ENCODE measurements at places on chromosomes 11 and 22.
A peak's percentile ranks its signal among the peaks of the same experiment; 100 is the strongest.

DNA sequence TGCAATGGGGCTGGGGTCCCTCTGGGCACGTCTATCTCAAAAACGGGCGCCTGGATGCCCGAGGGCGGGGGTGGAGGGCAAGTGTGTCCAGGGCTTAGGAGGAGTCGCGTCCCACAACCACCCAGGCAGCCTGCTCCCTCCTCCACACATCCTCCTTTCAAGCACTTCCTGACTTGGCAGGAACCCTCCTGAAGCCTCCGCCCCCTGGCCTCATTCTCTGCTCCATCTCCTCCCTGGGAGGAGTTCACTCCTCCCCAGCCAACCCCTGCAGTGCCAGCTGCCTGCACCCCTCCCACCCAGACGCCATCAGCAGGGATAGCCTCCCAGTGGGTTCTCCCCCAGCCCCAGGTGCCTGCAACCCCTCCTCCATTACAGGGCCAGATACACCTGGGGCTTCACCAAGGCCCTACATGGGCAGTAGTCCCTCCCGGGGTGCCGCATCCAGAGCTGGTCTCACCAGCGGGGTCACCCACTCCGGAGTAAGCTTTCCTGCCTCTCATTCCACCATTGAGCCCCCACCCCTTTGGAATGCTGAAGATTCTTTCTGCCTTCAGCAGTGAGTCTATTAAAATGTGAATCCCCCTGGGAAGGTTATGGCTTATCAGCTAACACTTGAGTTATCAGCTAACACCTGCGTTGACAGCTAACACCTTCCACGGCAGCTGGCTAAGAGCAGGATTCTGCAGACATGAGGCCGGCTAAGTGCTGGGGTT is 24.4 kb downstream of the RTN4R start:
- peak; percentile 83 for DNase-seq

DNA sequence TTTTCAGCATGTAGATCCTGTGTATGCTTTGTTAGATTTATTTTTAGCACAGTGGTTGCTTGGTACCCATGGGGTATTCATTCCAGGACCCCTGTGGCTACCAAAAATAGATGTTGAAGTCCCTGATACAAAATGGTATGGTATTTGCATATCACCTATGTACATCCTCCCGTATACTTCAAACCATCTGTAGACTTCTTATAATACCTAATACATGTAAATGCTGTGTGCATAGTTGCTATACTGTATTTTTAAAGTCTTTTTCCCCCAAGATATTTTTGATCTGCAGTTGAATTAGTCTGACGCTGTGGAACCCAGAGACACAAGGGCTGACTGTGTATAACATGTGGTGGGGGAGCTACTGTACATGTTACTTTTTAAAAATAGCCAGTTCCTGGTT is 101.1 kb downstream of the ATXN10 start:
- no peak for DNase-seq

GRCh38 chr22:29093030-29093429 is 20.2 kb downstream of the KREMEN1 start:
- no peak for DNase-seq

- DNase-seq, result no peak
These were observed 15.2 kb downstream of the POLR2F start for GRCh38 chr22:37968452-37969251.

- no peak for DNase-seq
These were observed 8.4 kb upstream of the MMP12 start for GRCh38 chr11:102883141-102883540.

- DNase-seq, result no peak
These were observed 27.2 kb downstream of the SHANK3 start for GRCh38 chr22:50699756-50700386.

DNA sequence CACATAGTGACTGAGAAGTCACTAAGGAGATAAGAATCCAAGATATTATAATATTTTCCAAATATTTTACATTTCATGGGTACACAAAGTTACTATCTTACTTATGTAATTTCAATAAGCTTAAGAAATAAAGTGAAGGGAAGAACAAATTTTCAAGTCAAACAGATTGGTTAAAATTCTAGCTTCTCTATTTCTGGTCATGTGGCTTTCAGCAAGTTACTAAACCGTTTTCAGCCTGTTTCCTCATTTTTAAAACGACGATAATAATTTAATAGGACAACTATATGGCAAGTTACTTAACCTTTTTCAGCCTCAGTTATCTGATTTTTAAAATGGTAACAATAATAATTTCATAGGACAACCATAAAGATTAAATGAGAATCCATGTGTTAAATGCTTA is 15.6 kb downstream of the DCUN1D5 start:
- DNase-seq, result no peak

DNA sequence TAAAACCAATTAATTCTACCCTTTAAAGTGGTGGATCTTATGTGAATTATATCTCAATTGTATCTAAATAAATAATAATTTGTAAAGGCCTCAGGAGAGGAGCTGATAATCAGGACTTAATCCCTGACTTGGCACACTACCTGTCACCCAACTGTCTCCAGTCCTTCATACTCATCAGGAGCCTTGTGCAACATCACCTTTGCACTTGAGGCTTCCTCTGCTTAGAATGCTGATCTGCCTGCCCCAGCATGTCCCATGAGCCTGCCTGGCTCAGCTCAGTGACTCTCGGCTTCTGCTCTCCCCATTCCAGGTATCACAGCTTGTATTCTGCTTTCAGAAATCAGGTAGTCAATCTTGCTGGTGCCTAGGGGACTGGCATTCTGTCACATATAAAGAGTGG is 43.9 kb upstream of the PRODH start:
- no peak for DNase-seq

DNA sequence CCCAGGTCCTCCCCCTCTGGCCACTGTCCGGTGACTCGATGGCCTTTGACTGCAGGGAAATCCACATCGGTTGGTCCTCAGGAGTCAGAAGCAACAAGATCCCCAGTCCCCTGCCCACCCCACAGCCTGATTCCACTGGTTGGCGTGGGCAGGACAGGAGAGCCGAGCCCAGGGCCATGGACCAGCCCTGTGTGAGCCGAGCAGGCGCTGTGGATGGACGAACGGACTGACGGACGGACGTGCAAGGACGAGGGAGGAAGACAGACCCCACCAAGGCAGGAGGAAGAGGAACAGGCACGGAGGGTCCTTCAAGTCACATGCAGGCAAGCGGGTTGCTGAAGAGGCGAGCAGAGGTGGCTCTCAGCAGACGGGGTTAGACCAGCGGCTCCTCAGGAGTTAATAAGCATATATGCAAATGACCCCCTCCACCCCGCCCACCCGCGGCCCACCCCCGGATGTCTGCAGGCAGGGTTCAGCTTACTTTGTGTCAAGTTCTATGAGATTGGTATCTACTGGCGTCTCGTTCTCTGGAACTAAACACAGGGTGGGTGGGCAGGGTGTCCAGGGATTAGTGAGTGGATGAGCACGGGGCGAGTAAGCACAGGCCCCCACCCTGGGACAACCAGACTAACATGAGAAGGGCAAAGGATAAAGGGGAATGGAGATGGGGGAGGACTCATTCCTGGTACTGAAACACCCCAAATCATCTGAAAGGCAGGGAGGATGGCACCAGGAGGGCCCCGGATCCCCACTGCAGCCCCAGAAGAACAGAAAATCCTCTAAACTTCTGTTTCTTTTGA is 26.8 kb downstream of the TPBGL start:
- DNase-seq, result no peak

GRCh38 chr11:124081483-124081882 is 33.8 kb upstream of the VWA5A start:
- DNase-seq, result no peak

DNA sequence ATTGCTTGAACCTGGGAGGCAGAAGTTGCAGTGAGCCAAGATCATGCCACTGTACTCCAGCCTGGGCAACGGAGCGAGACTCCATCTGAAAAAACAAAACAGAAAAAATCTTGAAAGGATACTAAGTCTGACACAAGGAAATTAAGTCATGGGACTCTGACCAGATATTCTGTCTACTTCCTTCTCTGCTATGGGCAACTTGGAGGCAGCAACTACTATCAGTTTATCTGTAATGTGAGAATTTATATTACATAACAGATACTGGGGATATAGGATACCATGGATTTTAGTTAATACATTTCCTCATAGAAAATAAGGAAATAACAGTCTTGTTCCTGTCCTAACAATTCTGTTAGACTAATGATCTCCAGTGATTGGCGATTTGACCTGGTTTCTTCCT is 1.6 kb upstream of the SGSM3 start:
- no peak for DNase-seq

DNA sequence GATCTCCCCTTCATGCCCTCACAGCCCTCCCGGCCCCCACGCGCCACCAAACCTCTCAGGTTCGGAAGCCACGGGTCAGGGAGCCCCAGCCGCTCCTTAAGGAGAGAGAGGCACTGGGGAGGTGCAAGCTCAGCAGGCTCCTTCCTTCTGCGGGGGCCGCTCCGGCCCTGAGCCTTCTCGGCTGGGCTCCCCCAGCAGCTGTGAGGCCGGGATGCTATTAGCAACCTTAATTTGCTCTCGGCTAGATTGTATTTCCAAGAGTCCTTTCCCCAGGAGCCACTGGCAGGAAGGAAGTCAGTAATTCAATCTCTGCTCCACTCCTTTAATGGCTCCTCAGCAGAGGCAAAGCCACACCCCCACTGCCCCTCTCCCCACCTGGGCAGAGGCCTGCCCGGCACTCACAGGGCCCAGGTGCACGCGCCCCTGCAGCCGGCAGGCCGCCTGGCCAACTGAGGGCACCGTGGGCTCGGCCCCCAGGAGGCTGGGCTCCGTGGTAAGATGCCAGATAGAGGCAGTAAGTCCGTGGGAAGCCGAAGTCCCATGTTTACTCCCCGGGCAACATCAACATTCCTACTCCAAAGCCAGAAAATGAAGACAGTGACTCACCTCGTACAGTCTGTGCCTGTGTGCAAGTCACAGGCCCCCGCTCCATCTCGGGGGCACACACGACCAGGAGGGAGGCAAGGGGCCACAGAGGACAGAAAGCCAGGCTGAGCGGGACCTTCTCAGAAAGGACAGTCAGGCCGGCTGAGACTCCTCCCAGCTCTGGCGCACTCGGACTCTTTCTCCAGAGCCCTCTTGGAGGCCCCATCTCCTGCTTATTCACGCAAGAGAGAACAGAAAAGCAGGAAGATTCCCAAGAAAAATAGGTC is 5.2 kb downstream of the IGSF9B start:
- no peak for DNase-seq

DNA sequence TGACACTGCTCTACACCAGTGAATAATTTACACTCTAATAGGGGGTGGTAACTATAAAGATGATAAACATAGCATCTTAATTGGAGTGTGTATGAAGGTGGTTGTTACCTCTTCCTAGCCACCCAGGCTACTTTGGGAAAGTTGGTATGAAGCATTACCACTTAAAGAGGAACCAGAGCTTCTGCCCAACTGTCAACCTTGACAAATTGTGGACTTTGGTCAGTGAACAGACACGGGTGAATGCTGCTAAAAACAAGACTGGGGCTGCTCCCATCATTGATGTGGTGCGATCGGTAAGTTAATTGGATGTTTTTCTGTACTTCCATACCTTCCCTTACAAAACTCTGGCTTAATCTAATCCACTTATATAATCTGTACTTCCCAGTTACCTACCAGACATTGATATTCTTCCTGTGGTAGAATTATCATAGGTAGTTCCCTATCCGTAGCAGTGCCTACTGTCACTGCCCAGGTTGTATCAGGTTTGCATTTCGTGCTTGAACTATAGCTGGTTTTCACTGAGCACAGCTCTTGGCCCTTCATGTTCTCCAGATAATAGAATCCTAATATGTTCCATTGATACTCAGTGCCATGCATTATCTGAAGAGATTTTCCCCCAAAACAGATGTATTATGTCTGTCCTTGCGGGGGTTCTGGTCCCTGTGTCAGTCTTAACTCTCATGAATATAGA is 2.2 kb downstream of the RPL27A start:
- DNase-seq, result peak; percentile 53

DNA sequence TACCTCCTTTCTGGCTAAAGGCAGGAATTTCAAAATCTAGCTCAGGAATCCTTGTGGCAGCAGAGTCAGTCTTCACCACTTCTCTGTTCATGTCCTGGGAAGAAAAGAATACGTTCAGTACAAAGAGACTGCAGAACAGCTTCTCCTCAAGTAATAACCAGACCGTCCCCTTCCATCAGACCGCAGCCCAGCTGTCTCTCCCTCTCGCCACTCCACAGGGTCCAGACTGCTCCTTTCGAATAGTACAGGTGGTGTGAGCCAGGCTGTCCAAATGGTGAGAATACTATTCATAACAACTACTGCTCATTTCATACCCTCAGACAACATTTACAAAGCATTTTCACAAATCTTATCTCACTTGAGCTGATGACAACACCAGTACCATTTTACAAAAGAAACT is 857 bp downstream of the ZPR1 start:
- DNase-seq, result no peak

DNA sequence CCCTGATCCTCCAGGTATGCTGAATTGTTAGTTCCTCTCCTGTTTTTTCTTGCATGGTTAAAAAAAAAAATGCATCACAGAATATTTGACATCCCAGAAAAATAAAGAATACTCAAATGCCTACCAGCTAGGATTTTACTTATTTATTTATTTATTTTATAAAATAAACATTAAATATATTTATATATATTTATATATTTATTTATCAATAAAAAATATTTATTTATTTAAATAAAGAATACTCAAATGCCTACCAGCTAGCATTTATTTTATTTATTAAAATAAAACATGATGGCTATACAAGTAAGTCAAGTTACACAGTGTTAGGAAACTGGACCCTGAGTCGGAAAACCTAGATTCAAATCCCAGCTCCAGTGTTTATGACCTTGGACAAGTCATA is 164.1 kb downstream of the NAV2 start:
- no peak for DNase-seq

GRCh38 chr22:49824185-49824925 is 3.3 kb downstream of the BRD1 start:
- DNase-seq, result no peak

DNA sequence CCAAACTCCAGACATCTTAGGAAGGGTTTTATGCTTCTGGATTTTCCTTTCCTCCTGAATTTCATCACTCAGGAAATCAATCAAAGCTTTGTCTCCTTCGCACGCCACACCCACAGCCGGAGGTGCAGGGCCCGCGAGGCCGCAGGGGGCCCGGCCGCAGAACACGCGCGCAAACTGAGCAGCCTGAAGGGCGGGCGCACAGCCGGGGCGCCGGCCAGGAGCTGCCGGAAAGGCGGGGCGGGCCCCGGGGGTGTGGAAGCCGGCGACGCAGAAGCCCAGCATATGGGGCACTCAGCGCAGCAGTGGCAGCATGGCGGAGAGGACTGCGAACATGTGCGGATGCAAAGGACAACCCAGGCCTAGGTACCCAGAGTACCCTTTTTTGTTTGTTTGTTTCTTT is 33.1 kb upstream of the SPTBN2 start:
- no peak for DNase-seq

Measured in activated CD8-positive, alpha-beta memory T cell treated with anti-CD3 and anti-CD28 coated beads for 24 hours (primary cell).